ENCODE measurements at places on chromosomes 4 and X.
A peak's percentile ranks its signal among the peaks of the same experiment; 100 is the strongest.

GRCh38 chrX:121109986-121110385 lies 62.6 kb downstream of the GLUD2 start:
- no peak for DNase-seq

DNA sequence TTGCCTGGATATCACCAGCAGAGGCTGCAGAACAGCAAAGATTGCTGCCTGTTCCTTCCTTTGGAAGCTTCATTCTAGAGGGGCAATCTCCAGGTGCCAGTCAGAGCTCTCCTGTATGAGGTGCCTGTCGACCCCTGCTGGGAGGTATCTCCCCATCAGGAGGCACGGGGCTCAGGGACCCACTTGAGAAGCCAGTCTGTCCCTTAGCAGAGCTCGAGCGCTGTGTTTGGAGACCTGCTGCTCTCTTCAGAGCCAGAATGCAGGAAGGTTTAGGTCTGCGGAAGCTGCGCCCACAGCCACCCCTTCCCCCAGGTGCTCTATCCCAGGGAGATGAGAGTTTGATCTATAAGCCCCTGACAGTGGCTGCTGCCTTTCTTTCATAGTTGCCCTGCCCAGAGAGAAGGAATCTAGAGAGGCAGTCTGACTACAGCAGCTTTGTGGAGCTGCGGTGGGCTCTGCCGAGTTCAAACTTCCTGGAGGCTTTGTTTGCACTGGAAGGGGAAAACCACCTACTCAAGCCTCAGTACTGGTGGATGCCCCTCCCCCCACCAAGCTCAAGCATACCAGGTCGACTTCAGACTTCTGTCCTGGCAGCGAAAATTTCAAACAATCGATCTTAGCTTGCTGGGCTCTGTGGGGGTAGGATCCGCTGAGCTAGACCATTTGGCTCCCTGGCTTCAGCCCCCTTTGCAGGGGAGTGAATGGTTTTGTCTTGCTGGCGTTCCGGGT lies 57.9 kb downstream of the DKK2 start:
- no peak for DNase-seq

- no peak for DNase-seq
Observed at GRCh38 chr4:186485561-186486062, 69.8 kb downstream of the MTNR1A start.

DNA sequence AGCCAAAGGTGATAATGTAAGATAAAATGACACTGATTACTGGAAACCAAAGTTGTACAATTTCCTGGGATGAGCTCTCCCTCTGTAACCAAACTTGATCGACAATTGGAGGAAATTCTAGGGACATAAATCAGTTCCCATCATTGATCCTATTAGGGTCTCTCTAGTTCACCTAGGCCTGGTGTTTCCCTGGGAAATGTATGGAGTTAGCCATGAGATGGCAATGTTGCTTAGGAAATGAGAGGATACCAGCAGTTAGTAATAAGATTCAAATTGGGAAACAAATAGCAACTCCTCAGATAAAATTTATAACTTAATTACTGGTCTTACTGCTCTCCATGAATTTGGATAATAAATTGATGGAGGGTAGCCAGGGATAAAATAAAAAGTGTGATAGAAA lies 52.2 kb downstream of the SPATA18 start:
- DNase-seq = no peak

GRCh38 chrX:154727871-154728270 lies 23.0 kb downstream of the GAB3 start:
- DNase-seq = peak; percentile 27

- no peak for DNase-seq
Observed at GRCh38 chr4:128528793-128529553, 241.4 kb upstream of the PGRMC2 start.

DNA sequence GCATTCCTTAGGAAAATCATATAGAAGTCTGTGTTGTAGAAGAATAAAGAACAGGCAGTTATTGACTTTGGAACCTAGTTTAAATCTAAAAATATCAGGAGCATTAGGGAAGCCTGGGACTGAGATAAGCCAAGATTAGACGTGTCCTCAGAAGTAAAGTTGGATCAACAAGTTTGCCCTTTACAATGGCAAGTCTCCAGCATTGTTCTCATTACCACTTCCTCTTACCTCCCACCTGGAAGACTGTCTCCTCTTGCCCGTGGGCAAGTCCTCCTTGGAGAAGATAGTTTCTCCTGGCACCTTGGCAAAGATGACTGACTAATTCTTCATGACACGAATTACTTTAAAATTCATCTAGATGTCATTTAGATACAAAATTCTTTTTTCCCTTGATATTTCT lies 37.8 kb downstream of the CNKSR2 start:
- no peak for DNase-seq

DNA sequence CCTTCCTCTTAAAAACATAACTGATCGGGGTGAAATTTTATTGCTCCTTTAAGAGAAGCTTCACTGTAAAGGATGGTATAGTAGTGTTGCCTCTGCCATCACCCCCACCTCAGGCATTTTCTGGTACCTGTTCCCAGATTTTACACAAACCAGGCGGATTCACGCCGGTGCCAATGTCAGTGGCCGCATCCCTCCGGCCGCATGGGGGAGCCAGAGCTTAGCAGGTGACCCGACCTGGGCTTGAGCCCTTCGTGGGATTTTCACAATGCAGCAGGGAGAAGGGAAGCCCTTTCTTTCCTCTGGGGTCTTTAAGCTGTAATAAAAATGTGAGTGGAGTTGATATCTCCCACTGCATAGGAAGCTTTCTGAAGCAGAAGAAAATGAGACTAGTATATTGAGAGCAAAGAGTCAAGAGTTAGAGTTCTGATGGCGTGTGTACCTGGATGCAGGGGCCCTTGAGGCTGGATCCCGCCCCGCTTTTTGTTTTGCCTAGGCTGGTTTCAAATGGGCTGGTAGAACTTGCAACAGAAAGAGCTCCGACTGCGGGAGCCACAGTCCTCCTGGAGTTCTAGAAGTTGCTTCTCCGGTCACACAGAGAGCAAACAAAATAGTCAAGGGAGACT lies 59.4 kb downstream of the POLR2B start:
- peak; percentile 2 for DNase-seq

DNA sequence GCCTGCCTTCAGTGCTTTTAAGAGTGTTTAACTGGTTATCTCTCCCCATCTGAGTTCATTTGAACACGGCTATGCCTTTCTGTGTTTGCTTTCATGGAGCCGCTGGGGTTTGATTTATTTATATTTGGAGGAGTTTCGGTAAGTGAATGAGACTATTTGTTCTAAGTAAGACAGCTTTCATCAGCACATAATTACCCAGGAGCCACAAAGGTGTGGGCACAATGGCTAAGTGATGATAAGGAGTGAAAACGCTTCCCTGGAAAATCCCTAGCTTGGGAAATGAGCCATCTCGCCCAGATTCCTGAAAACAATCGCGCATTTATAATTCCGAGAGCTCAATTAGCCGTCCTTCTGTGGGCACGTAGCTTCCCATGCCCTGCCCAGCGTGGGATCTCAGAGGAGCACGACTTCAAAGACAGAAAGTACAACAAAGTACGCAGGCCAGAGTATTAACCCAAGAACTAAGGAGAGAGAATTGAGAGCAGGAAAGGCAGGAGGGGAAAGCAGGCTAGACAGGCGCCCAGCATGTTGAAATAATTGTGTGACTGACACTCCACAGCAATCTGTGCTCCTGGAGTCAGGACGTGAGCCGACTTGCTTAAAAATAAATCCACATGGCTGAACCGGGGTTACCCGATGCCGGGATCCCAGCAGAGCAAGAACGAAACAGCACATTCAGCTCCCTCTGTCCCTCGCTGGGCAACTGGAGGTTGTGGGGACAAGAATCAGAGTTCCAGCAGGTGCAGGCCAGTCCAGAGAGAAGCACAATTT lies 99.0 kb downstream of the DHRSX start:
- no peak for DNase-seq

GRCh38 chr4:62560858-62561257 lies 1360.7 kb downstream of the ADGRL3 start:
- no peak for DNase-seq

- DNase-seq = no peak
Observed at GRCh38 chr4:182770996-182771514, 146.1 kb downstream of the DCTD start.

GRCh38 chrX:75390470-75390869 lies 116.6 kb downstream of the UPRT start:
- DNase-seq = no peak

GRCh38 chr4:126238013-126238412 lies 923.3 kb downstream of the FAT4 start:
- no peak for DNase-seq

GRCh38 chrX:40158036-40158706 lies 60.4 kb upstream of the BCOR start:
- no peak for DNase-seq

DNA sequence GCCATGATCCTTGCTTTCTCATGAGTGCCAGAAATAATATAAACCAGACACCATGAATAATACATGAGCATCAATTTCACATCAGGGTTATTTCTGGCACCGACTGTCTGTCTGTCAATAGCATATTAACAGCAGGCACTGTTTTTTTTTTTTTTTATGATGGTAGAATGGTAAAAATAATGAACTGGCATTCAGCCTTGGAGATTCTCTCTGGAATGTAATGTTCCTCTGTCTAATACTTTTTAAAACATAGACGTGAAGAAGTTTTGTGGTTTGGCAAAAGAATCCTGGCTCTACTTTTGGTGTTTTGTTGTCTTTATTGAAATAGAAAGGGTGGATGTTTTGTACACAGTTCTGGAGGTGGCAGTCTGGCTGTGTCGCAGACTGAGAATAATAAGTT lies 874.6 kb upstream of the PRKX start:
- DNase-seq = no peak

DNA sequence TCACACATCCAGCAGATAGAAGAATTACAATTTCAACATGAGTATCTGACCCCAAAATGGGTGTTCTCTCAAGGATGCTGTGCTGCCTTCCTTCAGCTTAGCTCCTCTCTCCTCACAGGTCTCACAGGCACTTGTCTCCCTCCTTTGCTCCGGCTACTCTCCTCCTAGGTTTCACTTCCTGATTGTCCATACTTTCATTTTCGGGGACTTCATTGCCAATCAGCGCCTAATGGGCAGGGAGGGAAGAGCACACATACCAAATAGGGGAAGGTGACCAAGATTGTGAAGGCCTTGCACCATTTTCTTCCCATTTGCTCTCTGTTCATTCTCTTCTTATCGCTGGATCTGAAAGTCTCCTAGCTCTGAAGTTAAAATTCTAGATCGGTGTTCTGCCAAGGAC lies 125.4 kb upstream of the EOLA2 start:
- no peak for DNase-seq

DNA sequence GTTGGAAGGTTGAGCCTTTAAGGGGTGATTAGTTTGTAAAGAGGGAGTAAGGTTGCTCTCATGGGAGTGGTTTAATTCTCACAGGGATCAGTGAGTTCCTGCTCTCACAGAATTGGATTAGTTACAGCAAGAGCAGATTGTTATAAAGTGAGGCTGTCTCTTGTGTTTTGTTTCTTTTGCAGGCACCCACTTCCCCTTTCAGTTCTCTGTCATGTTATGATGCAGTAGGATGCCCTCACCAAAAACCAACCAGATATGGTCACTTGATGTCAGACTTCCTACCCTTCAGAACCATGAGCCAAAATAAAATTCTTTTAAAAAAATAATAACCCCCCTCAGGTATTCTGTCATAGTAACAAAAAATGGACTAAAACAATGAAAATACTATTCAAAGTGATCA lies 19.9 kb upstream of the IGSF1 start:
- no peak for DNase-seq

GRCh38 chr4:186596346-186596745 lies 41.0 kb upstream of the MTNR1A start:
- DNase-seq = no peak

- no peak for DNase-seq
Observed at GRCh38 chrX:37454537-37455285, 105.5 kb downstream of the PRRG1 start.

GRCh38 chrX:42616981-42617380 lies 161.0 kb downstream of the PPP1R2C start:
- no peak for DNase-seq

DNA sequence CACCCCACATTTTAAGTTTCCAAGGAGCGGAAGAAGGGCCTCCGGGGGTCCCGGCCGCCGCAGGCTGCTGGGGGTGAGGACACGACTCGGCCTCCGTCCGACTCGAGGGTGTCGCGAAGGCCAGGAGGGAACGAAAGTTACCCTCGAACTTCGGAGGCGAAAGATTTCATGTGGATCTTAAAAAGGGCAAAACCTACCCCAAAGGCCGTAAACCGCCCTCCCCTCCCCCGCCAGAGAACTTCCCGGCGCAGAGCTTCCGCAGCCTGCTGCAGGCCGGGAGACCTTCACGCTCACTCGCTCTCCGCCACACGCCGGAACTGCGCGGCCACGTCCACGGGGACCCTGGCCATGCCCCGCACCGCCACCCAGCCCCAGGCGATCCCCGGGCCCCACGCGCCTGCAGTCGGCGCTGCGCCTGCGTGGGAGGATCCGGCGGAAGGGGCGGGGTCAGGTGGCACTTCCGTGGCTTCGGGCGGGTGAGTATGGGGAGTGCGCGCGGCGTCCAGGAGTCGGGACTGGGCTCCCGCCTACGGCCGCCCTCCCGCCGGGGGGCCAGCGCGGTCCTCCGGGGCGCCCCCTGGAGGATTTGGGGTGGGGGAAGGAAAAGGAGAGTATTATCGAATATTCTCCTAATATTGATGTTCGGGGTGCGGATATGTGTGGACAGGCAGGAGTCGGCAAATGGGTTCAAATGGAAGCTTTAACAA lies at the start of gene MMAA:
TSS of gene MMAA (plus strand) at position 454 of the 707 bp plus-strand sequence. CDS start 19,755 bp downstream, outside the sequence.
- DNase-seq = peak; percentile 81

DNA sequence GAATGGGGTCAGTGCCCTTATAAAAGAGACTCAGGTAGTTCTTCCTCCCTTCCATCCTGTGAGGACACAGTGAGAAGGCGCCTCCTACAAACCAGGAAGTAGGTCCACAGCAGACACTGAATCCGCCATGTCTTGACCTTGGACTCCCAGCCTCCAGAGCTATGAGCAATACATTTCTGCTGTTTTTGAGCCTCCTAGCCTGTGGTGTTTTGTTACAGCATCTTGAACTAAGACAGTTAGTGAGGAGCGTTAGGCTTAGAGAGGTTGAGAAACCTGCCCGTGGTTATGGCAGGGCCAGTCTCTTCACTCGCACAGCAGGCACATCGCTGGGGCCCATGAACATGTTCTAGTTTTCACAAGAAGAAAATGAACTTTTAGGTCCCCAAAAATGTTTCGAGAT lies 19.7 kb downstream of the SHROOM2 start:
- no peak for DNase-seq

Measured in GF-D8 (cell line).